ENCODE measurements at places on chromosomes 5 and 9.
A peak's percentile ranks its signal among the peaks of the same experiment; 100 is the strongest.

GRCh38 chr9:114694719-114695269 is 12.8 kb upstream of the TEX48 start:
- DNase-seq: no peak

GRCh38 chr9:132412089-132412488 is 2.1 kb downstream of the CFAP77 start:
- DNase-seq: peak; percentile 65

DNA sequence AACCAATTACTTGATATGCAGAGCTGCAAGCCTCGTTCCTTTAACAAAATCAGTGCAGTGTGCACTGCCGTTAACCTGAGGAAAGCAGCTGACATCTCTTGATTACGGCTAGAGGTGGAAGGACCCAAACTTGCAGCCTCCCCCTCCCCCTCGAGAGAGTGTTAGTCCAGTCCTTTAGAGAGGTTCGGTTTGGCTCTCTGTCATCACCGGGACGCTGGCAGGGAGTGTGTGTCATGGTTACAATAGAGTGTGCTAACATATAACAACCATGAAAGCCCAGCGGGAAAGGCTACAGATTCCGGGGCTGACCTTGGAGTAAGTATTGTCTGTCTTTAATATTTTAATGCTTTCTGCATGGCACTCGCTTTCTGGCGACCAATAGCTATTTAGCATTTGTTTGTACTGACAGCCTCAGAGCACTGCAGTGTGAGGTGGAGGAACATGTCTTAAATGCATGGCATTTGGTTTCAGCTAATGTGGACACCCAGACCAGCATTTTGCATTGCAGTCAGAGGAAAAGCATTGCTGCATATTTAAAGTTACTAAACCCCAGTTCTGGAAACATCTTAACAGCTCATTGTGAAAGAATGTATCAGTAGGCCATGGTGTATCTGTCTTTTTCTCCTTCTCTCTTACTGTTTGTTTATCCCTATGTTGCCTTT is 237.5 kb downstream of the CD180 start:
- DNase-seq: peak; percentile 26

GRCh38 chr5:125083981-125084380 is 337.5 kb upstream of the ZNF608 start:
- no peak for DNase-seq

DNA sequence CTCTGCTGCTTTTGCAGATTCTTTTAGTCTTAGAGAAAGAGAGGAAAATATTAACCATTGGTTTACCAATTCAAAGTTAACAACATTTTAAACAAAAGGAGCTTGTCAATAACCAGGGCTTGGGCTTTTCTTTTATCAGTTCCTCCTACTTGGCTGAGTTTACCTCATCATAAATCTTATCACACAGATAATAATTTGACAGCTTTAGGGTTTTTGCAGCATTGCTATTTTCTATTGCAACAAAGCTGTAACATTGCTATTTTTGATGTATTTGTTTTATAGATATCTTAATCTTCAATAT is 9.8 kb upstream of the ABL1 start:
- no peak for DNase-seq

GRCh38 chr5:74618106-74618505 is 22.4 kb downstream of the ENC1 start:
- DNase-seq: no peak

DNA sequence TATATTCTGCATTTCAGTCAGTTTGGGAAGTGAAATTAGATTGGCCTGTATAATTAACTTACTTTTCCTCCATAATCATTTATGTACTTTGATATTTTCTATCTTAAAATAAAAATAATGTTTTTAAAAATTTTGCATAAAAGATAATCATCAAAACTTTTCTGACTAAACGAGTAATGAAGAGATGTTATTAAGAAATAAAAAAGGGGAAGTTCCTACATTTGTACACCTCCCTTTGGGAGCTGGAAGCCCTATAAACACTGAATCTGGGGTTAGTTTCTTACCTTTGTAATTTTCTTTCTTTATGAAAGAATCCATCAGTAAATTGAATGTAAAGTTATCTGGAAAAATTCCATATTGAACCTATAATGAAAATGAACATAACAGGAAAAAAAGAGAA is 86.2 kb downstream of the MRPS27 start:
- no peak for DNase-seq

DNA sequence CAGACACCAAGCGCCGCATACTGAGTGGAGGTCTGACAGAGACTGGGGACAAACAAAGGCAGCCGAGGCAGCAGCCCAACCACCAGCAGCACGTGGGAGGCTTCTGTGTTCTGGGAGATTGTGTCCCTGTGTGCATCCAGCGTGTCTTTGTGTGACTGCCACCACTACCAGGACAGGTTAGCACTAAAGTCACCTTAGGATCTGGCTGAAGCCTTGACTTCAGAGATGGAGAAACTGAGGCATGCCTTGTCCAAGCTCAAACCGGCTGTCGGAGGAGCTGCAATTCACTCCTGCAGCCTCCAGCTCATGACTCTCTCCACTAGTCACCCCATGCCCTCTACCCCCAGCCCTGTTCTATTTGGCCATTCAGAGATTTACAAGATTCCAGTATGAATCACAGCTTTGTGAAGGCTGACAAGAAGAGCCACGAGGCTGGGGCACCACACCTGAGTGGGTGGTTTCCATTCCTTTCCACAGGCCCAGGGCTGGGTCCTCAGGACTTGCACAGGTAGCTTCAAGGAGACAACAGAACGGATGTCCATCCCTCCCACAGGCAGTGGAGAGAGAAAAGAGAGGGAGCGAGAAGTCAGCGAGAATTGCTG is 69.3 kb downstream of the SHB start:
- no peak for DNase-seq

All from glutamatergic neuron (in vitro differentiated cells).